GM13976 (cell line): ENCODE measurements at places on chromosomes 16 and 17.

DNA sequence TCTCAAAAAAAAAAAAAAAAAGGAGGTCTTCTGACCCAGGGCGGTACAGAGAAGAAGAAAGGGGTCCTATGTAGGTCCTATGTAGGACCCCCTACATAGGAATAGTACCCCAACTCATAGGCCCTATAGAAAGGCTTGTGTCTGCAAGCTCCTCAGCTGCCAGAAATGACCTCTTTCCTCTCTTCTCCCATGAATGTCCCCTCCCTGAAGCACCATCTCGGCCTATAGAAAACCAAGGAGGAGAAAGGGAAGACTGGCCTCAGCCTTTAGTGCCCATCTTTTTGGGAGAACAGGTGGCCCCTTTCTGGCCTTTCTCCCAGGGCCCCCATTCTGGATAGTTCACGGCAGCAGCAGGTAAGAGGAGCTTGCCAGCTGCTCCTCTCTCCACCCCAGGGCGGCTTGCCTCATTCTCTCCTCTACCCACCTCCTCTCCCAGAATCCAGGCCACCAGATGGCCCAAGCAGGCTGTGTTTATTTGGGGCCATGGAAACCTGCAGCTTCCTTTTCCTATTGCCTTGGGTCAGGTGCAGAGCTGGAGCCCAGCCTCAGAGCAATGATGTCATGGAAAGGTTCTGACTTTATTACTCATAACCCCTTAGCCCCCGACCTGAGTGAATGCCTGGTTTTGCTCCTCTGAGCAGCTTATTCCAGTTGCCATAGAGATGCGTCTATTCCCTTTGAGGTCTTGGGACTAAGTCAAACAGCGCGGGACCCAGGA, 1.6 kb upstream of the MRPL58 start:
- DNase-seq = no peak

GRCh38 chr16:719815-720446, 1.0 kb upstream of the ANTKMT start:
- DNase-seq = no peak

DNA sequence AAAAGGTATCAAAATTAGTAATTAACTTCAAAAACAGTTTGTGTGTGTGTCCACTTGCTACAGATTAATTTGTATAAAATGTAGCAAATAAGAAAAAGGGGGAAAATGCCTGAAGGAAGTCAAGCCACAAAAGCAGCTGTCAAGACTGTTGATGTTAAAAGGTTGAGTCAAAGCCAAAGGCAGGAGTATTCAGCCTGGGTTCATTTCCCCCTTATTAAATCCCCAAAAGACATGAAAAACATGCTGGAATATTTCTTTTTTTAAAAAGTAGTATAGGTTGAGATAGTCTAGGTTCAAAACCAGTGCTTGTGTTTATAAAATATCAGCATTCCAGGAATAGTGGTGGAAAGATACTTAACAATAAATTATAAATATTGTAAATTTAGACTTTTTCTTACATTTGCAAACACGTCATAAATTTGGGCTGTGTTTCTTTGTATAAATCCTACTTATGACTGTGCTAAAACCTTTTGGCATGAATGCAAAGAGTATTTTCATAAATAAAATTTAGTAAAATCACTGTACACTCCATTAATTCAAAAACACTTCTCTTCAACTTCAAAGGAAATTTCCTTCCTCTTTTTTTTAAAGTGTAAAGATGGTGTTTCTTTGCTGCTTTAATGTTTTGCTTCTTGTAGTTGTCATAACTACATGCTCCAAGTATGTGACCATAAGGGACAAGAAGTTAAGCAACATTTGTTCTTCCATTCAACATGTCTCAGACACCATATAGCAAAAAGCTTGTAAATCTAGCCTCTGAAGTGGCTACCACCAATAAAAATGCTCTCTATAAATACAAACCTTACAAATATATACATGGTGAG, 72.0 kb downstream of the SKAP1 start:
- DNase-seq = no peak

- DNase-seq = no peak
Measured at GRCh38 chr17:72514321-72514861, 393.6 kb downstream of the SOX9 start.

DNA sequence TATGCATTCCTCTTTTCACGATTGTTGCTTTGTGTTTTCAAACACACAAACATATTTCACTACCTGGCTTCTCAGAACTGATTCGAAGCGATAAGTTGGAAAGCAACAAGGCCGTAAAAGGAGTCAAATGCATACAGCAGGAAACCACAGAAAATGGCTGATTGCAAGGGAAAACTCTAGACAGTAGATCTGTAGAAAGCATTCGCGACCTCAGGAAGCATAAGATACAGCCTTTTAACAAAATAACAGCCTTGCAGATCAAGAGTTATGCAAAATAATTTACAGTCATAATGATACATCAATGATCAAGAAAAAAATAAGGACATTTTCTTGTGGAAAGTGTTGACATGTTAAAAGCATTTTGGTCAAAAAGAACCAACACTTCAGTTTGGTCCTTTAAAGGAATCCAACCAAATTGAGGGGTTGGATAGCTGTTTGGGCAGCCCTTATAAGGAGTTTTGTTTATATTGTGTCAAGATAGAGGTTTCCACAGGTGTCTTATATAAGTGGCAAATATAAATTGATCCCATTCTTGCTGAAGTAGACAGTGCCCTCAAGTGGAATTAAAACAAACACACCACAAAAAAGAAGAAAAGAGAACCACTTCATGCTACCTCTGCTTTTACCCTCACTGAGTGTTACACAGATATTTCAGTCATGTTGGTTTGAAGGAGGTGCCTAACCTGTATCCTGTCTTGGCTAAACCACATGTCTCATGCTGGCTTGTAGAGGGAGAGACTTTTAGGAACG, 5.5 kb downstream of the CYLD start:
- DNase-seq = no peak

DNA sequence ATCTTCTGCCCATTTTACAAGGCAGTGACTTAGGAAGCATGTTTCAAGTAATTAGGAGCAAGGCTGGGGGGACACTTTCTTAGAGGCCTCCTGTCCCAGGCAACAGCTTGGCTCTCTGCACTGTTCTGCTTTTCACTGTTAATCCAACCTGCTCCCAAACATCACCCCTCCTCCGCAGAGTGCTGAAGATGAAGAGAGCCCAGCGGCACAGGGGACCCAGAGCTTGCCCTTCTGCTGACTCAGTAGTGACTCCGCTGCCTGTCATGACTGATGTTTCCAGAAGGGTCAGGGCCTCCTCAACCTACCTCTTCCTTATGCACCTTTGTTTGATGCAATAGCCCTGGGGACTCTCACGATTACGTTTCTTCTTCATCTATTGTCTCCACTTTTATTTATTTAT, 38.9 kb upstream of the NDRG4 start:
- DNase-seq = no peak

GRCh38 chr16:23342083-23342640, 40.1 kb downstream of the SCNN1B start:
- DNase-seq = no peak

- DNase-seq = no peak
Measured at GRCh38 chr16:67456391-67457081, 24.4 kb downstream of the ATP6V0D1 start.

DNA sequence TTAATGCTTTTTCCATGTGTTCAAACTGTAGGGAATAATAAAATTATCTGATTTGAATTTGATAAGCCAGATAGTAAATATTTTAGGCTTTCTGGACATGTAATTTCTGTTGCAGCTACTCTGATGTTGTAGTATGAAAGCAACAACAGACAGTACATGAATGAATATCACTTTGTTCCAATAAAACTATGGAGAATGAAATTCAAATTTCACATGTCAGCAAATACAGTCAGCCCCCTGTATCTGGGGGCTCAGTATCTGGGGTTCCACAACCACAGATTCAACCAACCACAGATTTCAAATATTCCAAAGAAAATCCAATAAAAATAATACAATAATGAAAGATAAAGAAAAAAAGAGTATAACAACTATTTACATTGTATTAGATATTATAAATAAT, 8.2 kb upstream of the CLTC start:
- no peak for DNase-seq

- DNase-seq = no peak
Measured at GRCh38 chr17:60164697-60165096, 14.9 kb downstream of the CA4 start.

- DNase-seq = no peak
Measured at GRCh38 chr16:74942566-74942965, 42.4 kb downstream of the WDR59 start.

GRCh38 chr16:76900285-76901263, 290.4 kb upstream of the MON1B start:
- DNase-seq = no peak

DNA sequence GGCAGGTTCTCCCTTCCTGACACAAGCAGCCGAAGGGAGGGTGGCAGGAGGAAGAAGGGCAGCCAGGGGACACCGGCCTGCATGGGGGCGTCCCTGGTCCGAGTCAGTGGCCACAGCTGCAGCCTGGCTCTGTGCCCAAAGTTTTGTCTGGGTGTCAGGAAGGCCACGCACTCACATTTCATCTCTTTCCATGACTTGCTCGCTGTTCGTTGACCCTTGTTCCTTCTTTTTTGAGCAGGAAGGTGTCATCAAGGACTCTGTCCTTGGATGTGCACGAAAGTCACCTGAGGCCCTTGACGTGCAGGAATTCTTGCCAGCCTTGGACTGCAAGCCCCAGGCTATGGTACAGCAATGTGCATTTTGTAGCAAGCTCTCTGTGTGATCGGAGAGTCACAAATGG, 93.3 kb downstream of the TNFRSF13B start:
- no peak for DNase-seq

DNA sequence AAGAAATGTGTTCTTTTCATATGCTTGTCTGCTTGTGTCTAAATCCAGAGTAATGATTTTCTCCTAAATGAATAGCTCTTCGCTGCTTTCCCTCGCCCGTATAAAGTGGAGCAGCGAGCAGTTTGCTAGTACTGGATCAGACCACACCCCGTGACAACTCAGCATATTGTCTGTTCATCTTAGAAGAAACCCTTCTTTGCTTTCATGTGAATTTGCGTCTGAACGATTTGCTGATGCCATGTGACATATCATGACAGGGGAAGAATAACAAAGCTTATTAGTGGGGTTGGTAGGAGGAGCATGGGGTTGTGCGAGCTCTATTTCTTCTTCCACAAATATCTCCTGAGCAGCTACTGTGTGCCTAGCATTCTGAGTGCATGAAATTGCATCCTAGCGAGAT, 44.1 kb upstream of the CACNG4 start:
- DNase-seq = no peak

DNA sequence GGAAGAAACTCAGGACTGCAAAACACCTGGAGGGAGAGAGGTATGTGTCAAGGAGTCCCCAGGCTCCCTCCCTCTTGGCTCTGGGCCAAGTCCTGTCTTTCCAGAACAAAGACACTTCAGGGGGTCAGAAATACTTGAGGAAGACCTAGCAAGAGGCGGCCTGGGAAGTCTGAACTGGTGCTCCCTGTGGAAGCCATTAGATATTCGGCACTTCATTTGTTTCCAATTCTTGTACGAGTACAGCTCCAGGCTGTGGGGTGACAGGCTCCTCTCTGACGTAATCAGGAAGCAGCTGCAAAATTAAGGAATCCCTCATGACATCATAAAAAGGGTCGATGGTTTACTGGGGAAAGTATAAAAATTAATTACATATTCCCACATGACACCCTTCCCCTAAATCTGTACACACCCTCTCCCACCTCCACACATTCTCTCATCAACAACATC, 108.7 kb downstream of the SMG6 start:
- no peak for DNase-seq

DNA sequence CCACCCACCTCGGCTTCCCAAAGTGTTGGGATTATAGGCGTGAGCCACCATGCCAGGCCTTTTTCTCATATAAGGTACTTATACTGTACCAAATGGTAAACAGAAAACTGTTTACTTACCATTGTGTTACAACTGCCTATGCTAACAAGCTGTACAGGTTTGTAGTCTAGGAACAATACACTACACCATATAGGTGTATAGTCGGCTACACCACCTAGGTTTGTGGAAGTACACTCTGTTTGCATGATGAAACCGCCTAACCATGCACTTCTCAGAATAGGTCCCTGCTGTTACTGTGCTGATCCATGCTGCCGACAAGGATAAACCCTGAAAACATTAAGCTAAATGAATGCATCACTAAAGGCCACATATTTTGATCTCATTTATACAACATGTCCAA, 18.9 kb downstream of the DNAJA2 start:
- no peak for DNase-seq

- no peak for DNase-seq
Measured at GRCh38 chr17:45809499-45809898, 25.4 kb downstream of the CRHR1 start.

DNA sequence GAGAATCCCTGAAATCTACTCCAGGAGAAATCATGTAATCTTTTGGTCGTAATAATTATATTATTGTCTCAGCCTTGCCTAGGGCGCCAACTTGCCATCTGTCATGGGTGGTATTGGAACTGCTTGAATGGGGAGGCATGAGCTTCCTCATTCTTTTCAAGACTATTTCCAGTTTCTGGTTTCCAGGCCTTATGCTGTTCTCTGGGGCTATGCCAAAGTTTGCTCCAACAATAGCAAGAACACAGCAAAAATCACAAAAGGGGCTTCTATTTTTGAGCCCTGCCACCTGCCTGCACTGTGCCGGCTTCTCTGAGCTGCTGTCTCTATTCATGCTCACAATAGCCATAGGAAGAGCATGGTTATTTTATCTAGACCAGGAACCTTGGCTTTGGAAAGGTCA, 111.7 kb downstream of the SPECC1 start:
- no peak for DNase-seq
